Fibroblast of lung (primary cell): ENCODE measurements at places on chromosomes 13 and 19. TPM values are rescaled to one million over a fixed set of nuclear protein-coding genes. Genes with fewer than 3 reads are reported as not detected.

DNA sequence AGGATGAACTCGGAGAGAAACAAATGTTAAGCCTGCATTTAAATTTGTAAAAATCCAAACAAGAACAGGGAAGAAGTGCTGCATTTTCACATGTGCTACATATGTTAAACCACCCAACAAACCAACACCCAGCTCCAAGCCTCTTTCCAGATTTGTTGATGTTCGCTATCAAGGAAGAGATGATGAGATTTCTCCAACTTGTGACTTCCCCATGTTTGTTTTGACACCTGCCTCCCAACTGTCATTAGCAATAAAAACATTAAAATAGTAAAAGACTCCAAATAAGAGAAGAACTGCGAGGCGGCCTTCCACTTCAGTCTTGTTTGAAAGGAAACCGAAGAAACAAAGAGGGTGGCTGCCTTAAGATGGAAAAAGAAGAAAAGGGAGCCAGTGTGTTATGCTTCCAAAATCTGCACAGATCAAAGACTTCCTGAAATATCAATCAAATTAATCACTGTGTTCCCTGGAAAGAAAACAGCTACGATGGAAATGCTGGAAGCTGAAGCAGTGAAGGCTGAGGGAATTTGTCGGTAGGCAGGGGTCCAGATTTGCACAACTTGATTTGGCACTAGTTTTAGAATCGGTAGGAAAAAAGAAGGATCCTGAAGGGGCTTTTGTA is 14.0 kb upstream of the GGACT start:
- DNase-seq = peak; percentile 18
- no peaks in the 10 kb centered on the region for H3K27me3 ChIP-seq
- H3K4me1 ChIP-seq = no peaks in the 10 kb centered on the region

GRCh38 chr13:32019612-32020233 is 11.9 kb upstream of the FRY start:
- no peak overlapping the region for H3K4me3 ChIP-seq
- no peaks in the 10 kb centered on the region for H3K36me3 ChIP-seq
- peak; percentile 86 for DNase-seq
- no peak overlapping the region for H3K27ac ChIP-seq
- no peaks in the 10 kb centered on the region for H3K27me3 ChIP-seq

DNA sequence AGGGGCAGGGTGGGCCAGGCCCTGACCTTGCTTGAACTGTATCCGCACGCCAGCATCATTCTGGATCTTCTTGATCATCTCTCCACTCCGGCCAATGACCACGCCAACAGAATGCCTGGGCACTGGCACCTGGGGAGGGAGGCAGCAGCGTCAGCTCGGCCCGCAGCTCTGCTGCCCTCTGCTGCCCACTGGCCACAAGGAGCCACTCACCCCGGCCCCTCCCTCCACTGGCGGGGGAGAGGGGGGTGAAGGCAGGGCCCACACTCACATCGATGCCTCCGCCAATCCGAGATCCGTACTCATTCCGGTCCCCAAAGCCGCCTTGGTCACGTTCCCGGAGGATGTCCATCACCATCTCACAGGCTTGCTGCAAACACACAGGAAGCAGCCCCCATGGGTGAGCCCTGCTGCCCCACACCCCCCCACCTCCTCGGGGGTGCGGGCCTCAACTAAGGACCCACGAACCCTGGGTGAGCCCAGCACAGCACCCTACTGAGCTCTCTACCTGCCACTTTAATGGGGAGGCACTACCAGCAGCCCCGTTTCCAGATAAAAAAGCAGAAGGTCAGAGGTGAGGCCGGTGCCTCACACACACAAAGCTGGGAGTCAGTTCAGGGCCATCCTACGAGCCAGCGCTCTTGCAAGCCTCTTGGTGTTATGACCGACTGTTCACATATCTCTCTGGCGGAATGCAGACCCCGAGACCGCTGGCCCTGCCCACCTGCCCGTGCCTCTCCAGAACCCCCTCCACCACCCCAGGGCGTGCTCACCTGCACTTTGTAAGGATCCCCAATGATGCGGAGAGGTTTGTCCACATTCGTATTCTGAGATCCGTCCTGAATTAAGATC is 6.7 kb downstream of the KHSRP start:
- H3K27ac ChIP-seq = no peak overlapping the region
- H3K36me3 ChIP-seq = peaks cover 52% of the 10 kb centered on the region

WASF3 gene
- polyA plus RNA-seq = 10.5 and 19.5 TPM in 2 replicates

ZNF547 gene
- polyA plus RNA-seq = 1.8 and 2.7 TPM in 2 replicates

JSRP1 gene
- polyA plus RNA-seq = not detected in 2 replicates
